Activated CD4-positive, alpha-beta memory T cell treated with anti-CD3 and anti-CD28 coated beads, Interleukin-2, amount 10 ng/mL, durations not matched to agents 7 days and 5 days (primary cell): ENCODE measurements at places on chromosomes 13 and 19. TPM values are rescaled to one million over a fixed set of nuclear protein-coding genes. Genes with fewer than 3 reads are reported as not detected.

DNA sequence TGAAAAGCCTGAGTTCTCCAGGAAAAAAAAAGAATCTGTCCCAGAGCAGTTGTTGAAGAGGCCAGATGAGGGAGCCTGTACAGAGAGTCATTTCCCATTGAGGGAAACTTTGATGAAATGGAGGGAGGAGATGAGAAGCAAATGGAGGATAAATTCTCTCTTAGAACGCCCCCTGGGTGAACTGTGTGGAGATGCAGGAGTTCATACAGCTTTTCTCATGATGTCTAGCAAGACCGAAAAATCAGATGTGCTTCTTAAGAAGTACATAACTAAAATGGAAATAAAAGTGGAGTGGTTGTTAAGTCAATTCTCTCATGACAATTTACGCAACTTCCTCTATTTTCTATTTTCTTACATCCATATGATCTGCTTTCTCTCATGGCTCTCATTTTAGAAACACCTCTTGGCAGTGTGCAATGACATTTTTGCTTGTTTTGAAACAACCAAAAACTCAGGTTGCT is 1263.1 kb downstream of the PCDH9 start:
- DNase-seq = no peak

DNA sequence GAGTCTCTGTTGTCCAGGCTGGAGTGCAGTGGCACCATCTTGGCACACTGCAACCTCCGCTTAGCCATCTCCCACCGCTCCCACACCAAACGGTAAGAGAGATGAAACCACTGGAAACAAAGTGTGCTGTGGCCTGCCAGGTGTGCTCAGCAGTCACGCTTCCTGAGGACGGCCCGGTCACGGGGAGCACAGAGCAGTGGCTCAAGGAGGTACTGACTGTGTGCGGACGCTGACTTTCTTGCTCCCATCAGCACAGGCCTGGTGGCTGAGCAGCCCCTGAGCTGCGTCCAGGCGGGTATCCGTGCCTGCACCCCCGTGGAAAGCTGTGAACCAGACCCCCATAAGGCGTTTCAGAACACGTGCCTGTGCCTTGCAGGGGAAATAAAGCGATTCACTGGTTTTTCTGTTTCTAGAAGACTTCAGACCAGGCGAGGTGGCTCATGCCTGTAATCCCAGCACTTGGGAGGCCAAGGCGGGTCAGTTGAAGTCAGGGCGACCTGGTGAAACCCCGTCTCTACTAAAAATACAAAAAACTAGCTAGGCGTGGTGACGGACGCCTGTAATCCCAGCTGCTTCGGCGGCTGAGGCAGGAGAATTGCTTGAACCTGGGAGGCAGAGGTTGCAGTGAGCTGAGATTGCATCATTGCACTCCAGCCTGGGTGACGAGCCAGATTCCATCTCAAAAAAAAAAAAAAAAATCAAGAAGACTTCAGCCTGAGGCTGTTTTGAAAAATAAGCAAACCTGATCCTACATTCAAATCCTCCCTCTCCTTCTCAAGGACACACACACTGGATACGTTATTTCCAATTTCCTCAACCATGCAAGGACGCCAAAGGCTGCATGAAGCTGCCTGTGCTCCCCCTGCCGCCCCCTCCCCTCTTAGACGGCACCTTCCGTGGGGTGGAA is 25.5 kb downstream of the ADPRHL1 start:
- DNase-seq = no peak

DNA sequence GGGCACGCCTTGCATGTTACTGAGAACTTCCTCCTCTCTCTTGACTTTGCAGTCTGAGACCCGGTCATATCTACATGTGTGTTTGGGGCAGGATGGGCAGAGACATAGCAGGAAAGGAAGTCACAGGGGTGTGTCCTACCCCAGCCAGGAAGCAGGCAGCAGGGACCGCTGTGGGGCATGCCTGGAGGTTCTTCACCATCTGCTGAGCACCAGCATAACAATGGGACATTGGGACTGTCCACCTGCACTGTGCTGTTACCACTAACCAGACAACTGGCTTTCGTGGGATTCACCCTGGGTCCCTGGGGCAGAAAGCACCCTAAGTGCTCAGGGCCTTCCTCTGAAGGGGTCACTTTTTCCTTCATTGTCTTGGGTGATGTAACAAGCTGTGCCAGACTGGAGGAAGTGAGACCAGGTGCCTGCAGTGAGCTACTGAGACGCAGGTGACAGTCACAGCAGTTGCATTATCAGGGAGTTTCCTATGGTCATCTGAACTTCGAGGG is 2.6 kb upstream of the HAUS5 start:
- DNase-seq = peak; percentile 68

The SIGLEC5 gene
- total RNA-seq = not detected

The ZNF132 gene
- total RNA-seq = 4.5 TPM
